ENCODE measurements at places on chromosomes 1 and 21. TPM values are rescaled to one million over a fixed set of nuclear protein-coding genes. Genes with fewer than 3 reads are reported as not detected.

GRCh38 chr1:167127236-167127635, 33.4 kb downstream of the STYXL2 start:
- no peak for DNase-seq

The HRNR gene
- not detected for total RNA-seq

The SLC30A10 gene
- 0.62 TPM for total RNA-seq

The PDPN gene
- 22.7 TPM for total RNA-seq

The UBE2G2 gene
- 78.0 TPM for total RNA-seq

Measured in sciatic nerve (tissue), 2 donors.